ENCODE measurements at places on chromosomes 11 and 22.

DNA sequence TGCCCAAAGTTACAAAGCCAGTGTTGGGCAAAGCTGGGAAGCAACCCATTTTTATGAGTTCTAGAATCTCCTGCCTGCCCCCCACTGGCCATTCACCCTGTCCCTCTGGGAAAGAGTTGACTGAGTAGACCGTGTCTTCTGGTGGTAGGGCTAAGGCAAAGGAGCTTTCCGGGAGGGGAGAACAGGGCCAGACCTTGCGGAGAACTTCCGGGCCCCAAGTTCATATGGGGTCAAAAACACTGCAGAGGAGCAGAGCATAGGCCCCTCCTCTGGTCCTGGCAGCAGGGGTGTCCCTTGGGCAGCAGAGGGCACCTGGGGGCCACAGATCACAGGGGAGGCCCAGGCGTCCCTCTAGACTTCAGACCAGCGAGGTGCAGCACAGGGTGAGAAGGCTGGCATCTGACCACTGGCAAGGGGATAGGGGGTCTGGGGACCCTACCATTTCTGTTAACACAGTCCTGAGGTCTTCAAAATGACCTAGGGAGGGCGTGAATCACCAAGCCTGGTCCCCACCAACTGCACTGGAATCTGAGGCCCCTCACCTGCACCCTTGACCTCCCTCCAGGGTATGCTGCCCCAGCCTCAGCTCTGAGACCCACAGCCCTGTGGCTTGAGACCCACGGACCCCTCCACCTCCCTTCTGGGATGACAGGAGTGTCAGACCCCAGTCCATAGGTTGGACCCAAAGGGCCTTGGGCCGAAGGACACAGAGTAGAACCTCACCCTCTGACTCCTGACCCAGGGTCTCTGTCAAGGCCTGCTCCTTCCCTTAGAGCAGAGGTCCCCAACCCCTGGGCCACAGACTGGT is 1.3 kb upstream of the ARAP1 start:
- DNase-seq: peak; percentile 30

GRCh38 chr22:30945653-30946052 is 22.9 kb downstream of the MORC2 start:
- no peak for DNase-seq

DNA sequence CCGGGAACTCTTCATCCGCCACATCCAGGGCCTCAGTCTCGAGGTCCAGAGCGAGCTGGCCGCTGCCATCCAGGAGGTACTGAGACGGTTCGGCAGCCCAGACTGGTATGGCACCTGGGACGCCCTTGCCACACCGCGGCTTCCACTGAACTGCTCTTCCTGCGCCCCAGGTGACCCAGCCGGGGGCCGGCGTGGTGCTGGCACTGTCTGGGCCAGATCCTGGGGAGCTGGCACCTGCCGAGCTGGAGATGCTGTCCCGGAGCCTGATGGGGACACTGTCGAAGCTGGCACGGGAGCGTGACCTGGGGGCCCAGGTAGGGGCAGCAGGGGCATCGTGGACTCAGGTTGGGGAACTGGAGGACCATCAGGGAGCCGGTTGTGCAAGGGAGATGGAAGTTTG is 1.4 kb downstream of the CCDC88B start:
- DNase-seq: no peak

GRCh38 chr22:46055911-46056545 is 79.1 kb upstream of the WNT7B start:
- peak; percentile 42 for DNase-seq

GRCh38 chr22:23591846-23592245 is 11.8 kb upstream of the IGLL1 start:
- DNase-seq: no peak

DNA sequence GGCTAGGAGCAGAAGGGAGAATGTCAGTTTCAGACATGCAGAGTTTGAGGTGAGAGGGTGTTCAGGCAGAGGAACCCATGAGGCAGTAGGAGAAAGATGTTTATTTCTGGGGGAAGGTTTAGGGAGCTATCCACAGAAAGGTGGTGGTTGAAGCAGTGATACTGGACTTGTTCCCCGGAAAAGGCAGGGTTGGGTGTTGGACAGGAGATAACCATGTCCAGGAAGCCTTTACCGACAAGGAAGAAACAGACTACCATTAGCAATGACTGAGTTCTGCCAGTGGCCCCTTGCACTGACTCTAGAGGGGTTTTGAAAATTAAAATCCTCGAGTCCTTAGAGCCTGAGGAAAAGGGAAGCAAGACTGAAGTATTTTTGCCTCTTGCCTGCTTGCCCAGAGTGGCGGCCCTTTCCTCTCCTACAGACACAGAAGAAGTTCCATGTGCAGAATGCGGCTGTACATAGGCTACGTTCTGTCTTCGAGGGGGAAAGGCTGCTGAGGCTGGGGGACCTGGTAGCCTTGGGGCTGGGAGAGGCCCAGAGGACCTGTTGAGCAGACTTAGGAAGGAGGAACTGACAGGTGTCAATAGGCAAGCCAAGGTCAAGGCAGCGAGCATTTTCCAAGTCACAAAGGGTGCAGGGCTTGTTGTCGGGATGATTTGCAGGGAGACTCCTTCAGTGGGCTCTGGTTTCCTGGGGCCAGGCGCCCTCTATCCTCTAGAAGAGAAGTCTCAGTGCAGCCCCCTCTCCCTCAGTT is 146.7 kb downstream of the LDLRAD3 start:
- no peak for DNase-seq

- DNase-seq: no peak
Observed at GRCh38 chr22:19657252-19658056, 56.8 kb upstream of the SEPTIN5 start.

GRCh38 chr22:24683691-24684090 is 80.7 kb downstream of the GGT1 start:
- DNase-seq: no peak

DNA sequence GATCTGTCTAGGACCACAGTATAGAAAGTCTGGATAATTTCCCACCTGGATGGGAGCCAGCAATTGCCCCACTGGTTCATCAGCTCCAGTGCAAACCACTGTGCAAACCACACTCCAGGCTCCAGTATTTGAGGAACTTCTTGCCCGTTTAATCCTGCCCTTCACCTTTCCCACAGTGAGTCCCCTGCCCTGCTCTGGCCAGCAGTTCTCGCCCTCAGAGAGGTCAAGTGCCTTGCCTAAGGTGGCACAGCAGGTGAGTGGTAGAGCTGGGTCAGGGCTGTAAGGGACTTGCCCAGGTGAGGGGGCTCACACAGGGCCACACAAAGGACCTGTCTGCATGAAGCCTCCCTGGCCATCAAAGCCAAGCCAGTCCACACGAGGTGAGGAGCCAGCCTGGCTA is 24.1 kb downstream of the MS4A10 start:
- DNase-seq: no peak

DNA sequence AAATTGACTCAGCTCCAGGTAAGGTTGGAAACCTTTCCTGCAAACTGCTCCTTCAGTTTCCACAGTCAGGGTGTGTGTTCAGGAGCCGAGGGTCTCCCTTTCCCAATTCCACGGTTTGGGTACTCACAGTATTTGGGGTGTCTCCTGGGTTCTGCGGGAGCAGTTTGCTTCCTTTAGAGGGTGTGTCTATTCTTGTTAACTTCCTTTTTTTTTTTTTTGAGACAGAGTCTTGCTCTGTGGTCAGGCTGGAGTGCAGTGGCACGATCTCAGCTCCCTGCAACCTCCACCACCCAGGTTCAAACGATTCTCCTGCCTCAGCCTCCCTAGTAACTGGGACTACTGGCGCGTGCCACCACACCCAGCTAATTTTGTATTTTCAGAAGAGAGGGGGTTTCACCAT is 251.4 kb downstream of the LUZP2 start:
- DNase-seq: no peak

DNA sequence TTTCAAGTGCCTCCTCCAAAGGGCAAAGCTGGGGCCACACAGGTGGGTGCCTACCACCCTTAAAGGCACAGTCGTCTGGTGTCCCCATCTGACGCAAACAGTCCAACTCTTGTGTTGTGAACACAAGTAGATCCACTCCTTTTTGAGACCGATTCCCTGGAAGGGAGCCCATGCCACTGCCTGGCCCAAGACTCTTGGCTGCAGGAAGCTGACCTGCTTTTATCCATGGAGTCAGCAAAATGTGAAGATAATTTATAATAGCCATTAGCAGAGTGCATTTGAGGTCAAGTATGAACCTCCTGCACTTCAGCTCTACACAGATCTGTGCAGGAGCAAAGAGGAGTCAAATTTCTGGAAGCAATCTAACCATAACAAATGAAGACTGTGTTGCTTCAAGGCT is 68.5 kb downstream of the ADM start:
- no peak for DNase-seq

GRCh38 chr22:44710474-44711240 is 8.7 kb downstream of the PRR5 start:
- DNase-seq: no peak

- no peak for DNase-seq
Observed at GRCh38 chr11:35162745-35163144, 23.8 kb downstream of the CD44 start.

DNA sequence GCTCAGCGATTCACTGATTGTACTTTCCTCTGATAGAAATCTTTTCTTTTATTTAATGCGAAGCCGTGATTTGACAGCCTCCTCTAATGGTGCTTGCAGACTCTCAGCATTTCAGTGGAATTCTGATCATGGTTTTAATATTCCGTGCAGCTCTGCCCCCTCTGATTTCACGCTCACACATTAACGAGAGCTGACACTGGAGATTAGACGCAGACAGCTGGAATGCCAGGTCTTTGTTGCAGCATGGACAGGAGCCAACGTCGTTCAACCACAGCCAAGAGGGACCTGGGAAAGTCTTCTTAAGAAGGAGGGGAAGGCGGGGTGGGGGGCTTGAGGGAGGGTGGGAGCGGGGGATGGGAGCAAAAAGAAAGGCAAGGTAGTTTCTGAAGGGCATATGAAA is 186.4 kb downstream of the BLID start:
- peak; percentile 61 for DNase-seq

DNA sequence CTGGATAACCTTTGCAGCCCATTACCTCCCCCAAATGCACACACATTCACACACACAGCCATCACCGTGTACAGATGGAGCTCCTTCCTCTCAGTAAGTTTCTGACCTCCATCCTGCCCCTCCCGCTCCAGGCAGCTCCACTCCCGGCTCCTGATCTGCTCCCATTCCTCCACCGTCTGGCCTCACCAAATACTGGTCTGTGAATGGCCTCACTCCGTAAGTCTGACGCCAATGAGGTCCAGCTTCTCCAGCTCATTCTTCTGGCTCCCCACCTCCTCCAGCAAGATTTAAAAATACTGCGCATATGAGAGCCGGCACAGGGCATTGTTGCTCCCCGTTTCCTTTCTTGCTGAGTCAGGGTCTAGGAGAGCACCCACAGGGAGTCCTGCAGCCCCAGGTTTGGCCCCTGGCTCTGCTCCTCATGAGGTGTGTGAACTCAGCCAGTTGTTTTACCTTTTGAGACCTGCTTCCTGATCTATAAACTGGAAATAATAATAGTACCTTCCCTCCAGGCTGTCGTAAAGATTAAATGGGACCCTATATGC is 14.0 kb upstream of the TUB start:
- no peak for DNase-seq

- no peak for DNase-seq
Observed at GRCh38 chr11:120610111-120610510, 98.6 kb downstream of the GRIK4 start.

DNA sequence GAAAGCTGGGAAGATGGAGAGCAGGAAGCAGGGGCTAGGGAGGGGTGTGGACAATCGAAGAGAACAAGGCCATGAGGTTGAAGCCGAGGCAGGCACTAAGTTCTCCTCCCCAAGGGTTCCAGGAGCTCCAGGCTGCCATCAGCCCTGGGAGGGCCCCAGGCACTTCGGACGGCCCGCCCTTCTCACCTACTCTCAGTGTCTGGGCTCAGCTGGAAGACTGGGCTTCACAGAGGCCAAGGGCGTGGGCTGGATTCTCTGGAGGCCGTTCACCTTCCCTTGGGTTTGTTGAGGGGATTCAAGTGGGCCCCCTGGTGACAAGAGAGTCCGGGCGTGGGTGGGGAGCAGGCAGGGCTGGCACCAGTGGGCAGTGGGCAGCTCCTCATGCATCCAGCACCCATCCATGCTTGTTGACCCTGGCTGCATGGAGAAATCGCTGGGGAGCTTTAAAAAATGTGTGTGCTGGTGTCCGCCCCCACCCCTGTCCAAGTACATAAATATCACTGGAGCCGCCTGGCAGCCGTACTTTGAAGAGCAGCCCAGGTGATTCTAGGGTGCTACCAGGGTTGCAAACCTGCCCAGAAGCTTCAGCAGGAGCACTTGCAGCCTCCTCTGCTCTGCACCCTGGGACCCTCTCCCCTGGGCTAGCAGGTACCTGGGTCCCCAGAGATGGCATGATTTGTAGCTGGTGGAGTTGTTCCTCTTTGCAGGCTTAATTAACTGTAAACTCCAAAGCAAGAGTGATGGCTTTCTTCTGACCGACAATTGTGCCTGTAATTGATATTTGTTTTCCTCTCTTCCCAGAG is 74.3 kb downstream of the RTL6 start:
- no peak for DNase-seq

DNA sequence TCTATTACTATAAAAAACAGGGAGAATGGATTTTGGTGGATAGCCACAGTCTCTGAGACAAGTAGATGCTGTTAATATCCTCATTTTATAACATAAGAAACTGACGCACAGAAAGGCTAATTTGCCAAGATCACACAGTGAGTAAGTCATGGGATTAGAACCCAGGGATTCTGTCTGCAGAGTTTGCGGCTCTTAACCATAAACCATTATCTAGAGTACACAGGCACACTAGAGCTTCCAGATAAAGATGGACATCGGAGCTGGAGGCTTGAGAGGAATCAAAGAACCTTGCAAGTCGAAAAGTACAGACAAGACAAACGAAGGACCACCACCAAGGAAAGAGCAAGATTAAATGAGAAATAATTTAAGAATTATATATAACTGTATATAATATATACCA is 11.3 kb downstream of the LGALS12 start:
- DNase-seq: no peak

- DNase-seq: no peak
Observed at GRCh38 chr11:4960877-4961276, 5.4 kb upstream of the OR51A2 start.

DNA sequence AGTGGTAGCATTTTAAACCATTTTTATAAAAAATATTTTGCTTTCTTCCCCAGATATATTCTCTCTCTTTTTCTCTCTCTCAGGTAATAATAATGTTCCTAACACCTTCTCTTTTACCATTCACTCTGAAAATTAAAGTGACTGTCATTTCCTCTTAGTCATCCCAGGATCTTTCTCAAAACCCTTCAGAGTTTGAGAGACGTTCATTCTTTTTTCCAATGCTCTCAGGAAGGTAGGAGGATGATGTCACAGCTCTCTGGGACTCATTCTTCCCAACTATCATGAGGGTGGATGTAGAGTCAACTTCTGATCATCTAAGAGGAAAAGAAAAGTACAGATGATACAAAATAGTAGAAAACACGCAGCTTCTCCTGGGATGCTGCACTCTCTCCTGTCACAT is 60.2 kb upstream of the CRTAM start:
- no peak for DNase-seq
